ENCODE measurements at places on chromosomes 12 and 14.

GRCh38 chr14:91349481-91350074 lies 68.0 kb downstream of the CCDC88C start:
- no peak for DNase-seq

DNA sequence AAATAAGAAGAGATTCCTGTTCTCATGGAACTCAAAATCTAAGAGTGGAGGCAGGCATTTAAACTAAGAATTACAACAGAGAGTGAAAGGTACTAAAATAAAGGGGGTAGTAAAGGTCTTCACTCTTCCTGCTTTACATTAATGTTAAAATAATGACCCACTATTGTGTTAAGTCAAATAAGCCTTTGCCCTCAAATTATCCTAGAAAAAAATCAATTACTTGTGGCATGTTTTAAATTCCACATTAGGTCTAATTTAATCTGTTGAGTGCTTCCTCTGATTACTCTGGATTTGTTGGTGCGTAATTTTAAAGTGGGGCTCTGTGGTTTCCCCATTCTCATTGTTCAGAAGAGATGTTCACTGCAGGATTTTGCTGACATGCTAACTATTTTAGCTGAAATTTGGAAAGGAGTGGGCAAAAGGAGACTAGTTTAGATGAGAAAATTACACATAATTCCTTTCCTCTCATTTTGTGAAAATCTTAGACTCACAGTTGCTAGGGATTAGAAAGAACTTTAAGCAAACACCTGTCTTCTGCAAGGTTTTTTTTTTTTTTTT lies 35.5 kb downstream of the BTG1 start:
- DNase-seq = no peak

DNA sequence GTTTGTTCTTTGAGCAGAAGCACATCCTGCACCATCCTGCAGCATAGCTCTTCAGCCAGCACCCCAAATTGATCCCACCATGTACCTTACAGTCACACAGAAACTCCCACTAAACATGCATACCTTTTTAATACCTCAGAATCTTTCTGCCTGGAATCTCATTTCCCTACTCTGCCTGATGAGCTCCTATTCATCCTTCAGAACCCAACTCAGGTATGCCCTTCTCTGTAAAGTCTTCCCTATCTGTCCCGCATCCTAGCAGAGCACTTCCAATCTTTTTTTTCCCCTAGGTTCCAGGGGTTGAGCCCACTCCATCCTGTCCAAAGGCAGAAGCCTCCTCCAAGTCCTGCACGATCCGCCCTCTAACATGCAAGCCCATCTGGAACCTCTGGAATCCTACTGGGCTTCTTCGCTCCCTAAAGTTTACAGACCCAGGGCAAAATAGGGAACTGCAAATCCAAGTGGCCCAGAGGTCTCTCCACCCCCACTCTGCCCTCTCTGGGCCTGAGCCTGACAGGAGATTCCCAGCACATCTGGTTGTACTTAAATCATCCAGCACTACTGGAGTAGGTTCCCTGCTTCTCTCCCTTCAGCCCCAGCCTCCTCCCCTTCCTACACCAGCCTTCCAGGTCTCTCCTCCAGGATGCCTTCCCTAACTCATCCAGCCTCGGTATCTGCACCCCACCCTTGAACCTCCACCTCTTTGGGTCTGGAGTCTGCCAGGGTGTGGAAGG lies 4.1 kb upstream of the FIGNL2 start:
- DNase-seq = no peak

GRCh38 chr14:60215520-60216420 lies 33.3 kb upstream of the PPM1A start:
- DNase-seq = no peak

DNA sequence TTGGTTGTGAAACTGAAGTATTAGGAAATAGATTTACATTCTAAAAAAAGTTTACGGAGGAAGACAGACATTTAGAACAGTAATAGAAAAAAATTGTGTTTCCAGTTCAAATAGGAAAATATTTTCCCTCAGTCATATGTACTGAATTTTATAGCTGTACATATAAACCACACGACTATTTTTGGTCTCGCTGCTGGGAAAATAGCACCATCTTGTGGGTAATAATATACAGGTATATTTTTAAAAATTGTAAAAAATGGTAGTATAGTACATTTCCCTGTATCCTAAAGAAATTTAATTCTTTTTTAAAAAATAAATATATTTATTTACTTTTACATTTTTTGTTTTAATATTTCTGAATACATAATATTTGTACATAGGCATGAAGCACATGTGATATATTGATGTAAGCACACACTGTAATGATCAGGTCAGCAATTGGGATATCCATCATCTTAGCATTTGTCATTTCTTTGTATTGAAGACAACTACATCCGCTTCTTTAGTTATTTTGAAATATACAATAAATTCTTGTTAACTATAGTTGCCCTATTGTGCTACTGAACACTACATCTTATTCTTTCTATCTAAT lies 168.6 kb downstream of the ALX1 start:
- peak; percentile 3 for DNase-seq

DNA sequence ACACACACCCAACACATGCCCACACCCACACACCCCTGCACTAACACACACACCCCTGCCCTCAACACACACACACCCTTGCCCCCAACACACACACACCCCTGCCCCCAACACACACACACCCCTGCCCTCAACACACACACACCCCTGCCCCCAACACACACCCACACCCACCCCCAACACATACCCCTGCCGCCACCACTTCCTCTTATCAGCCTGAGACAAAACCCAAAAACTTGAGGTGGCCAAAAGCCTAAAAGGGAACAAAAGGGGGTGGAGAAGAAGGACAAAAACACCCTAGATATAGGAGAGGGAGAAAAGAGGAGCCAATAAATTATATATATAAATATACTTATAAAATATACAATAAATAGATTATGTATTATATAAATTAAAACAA lies 9.1 kb upstream of the DEGS2 start:
- no peak for DNase-seq

GRCh38 chr14:43877351-43877960 lies 629.6 kb downstream of the FSCB start:
- DNase-seq = no peak

DNA sequence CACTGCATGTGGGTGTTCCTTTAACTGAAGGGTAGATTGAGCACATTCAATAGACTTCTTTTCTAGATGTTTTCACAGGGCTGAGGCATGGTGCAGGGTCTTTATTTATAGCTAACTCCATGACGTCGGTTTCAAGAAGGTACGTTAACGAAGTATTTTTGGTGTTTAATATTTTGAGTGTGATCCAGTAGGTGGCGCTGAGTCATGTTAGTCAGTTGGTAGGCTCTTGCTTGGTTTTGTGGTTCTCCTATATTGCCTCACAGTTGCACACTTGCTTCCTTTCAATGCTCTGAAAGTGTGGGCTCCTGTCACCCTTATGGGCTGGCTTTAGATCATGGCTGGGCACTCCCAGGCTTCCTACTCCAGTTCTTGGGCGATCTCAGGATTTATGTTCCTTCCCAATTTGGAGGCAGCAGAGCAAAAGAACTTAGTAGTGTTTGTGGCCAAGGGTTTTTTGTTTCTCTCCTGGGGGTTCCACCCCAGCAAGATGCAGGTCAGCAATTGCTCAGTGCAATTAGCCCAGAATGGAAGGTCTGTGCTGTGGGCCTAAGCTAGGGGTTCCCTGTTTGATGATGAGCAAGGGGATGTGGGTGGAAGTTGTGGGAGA lies 471.6 kb upstream of the FOXG1 start:
- no peak for DNase-seq

DNA sequence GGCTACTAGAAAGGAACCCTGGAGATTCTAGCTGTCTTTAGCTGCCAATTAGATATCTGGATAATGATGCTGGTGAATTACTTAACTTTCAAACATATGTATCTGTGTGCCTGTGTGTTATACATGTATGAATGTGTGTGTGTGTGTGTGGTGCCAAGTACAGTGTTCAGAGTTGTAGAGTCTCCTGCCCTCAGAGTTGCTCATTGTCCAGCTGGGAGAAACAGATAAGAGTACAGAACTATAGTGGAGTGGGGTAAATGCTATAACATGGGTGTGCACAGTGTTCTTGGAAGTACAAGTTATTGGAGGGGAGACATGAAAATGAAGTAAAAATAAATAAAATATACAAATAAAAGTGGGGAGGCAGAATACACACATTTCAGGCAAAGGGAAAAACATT lies 23.6 kb upstream of the ADAM20 start:
- no peak for DNase-seq

- no peak for DNase-seq
These were observed at the start of gene DCAF5 for GRCh38 chr14:69152902-69153151. DCAF5 (minus strand) TSS chr14:69153119; CDS start chr14:69152978, 141 bp downstream.

DNA sequence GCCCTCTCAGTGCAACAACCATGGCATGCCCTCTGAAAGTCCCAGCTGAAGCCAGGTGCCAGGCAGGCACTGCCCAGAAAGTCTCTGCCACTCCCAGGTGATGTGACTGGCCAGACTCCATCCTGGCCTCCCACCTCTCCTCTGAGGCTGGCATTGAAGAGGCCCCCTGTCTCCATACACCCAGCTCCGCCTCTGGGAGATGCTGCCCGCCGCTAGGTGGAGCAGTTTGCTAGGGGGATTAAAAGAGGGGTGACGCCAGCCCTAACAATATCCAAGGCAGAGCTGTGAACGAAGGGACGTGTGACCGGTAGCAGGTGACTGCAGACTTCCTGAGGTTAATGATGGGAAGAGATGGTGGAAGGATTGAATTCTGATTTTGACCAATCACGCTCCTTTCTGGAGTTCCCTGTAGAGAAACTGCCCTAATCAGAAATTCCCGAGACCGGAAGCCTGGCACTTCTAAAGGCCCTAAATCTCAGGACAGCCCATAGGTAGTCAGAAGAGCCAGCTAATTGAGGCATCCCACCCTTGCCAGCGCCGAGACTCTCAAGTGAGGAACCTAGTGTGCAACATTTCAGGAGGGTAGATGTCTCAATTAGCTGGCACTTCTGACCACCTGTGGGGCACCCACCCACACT lies 8.3 kb upstream of the PLEK2 start:
- DNase-seq = no peak

- no peak for DNase-seq
These were observed 66.9 kb upstream of the FGD4 start for GRCh38 chr12:32332446-32332845.

DNA sequence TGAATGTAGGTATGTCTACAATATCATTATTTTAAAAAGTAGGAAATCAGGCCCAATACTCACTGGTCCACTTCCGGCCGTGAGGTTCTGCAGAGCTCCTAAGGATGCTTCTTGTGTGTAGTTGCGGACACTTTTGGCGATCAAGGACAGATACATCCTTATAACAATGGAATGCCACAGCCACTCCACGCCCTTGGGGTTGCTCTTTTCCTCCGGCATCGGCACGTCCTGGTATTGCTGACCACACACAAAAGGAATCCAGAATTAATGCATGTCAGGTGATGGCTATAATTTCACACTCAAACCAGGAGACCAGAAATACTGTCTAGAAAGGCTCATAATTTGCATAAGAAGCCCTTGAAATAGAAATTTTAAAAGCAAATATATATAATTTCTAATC lies 65.6 kb upstream of the YARS2 start:
- no peak for DNase-seq

GRCh38 chr12:4486980-4487379 lies 41.4 kb upstream of the FGF6 start:
- no peak for DNase-seq

- no peak for DNase-seq
These were observed 693.0 kb downstream of the NRXN3 start for GRCh38 chr14:78863143-78863542.

GRCh38 chr14:25055992-25056687 lies 6.2 kb upstream of the STXBP6 start:
- DNase-seq = no peak

- no peak for DNase-seq
These were observed 42.4 kb downstream of the TMEM30B start for GRCh38 chr14:61238611-61239245.

DNA sequence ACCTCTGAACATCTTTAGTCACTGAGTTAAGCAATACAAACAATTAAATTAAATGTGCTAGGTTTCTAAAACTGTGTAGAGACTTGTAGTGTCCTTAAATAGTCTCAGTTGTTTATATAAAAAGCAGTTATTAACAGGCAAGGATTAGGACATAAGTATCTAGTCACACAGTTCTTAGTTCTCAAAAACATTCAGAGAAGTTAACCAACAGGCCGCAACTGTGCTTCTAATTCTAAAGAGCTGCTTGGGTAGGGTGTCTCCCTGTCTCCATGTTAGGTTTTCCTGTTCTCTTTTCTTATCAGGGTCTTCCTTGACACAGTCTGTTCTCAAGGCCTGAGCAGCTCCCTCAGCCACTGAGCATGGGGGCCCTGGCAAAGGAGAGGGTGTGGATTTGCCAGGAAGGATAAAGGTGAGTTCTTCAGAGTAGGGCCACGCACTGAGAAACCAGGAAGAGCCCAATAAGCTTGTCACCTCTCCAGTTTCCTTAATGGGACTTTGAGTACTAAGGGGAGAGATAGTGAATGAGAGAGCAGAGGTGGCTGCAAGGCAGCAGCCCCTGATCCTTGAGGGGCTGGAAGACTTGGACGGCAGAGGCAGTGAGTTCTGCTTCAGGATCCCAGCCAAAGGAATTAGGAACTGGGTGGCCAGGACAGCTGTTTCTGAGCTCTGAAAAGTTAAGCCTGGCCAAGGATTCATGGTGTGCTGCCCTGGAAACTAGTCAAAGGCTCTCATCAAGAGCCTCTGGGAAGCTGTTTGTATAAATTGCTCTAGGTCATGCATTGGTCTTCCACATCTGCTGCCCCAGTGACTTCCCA lies 177.3 kb downstream of the MYRFL start:
- DNase-seq = no peak
